Endothelial cell of umbilical vein (primary cell): ENCODE measurements at places on chromosomes 7 and 10. TPM values are rescaled to one million over a fixed set of nuclear protein-coding genes. Genes with fewer than 3 reads are reported as not detected.
A peak's percentile ranks its signal among the peaks of the same experiment; 100 is the strongest.

GRCh38 chr10:3886191-3886590, 101.2 kb upstream of the KLF6 start:
- no peak for DNase-seq

The FGFBP3 gene
- total RNA-seq = 0.38 and 0.53 TPM in 2 replicates

DNA sequence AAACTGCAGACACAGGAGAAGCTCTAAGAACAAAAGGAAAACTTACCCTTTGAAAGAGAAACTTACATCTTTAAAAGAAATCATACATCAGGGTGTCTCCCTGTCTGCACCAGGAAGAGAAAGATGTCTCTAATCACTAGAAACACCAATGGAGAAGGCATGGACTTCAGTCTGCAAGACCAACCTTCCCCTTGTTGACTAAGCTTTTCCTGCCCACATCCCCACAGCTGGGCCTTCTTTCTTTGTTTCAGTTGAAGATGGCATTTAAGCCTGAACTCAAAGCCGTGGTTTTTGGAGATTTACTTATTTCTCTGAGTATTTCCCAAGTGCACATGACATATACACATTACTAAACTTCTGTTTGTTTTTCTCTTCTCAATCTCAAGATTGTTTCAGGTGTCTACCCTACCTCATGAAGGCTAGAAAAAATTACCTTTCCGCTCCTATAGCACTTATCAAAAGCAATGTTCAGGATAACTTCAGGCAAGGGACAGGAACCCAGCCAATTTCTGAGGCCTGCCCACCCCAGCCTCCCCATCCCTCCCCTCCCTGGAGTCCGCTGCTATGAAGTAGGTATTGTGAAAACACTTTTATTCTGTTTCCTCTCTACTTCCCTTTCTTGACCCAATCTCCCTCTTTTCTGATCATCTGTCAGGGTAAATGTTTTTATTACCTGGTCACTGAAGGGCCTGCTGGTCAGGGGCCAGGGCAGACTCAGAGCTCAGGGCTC, 2.8 kb upstream of the SLC29A3 start:
- peak; percentile 16 for DNase-seq

DNA sequence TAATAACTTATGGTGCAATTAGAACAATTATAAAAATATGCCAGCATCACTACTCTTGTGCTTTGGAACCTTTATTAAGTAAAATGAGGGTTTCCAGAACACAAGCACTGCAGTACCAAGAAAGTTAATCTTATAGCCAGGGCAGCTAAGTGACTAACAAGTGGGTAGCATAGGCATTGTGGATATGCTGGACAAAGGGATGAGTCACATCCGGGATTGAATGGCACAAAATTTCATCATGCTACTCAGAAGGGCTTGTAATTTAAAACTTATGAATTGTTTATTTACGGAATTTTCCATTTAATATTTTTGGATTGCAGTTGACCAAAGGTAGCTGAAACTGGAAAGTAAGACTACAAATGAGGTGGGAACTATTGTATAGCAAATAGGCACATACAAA, 250.6 kb downstream of the C7orf25 start:
- peak; percentile 61 for DNase-seq

The GIMAP2 gene
- 26.2 and 27.9 TPM in 2 replicates for total RNA-seq

- no peak for DNase-seq
These were observed 7.3 kb upstream of the CABCOCO1 start for GRCh38 chr10:61655335-61655851.

GRCh38 chr10:132606031-132606491, 68.5 kb downstream of the INPP5A start:
- no peak for DNase-seq

DNA sequence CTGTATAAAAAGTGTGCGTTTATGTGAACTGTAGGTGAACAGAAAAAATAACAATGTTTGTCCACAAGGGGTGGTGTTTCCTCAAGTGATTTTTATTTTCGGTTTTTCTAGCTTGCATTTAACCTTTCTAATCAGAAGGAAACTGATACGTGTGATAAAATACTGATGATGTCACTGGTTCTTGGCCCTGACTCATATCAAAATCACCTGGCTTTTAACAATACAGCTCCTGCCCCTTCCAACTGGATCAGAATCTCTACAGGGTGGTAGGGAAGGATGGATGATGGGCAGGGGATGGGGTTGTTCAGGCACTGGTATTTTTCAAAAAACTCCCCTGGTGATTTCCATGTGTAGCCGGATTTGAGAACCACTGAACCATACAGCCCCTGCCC, 10.9 kb downstream of the NPFFR1 start:
- peak; percentile 21 for DNase-seq

The GIMAP5 gene
- total RNA-seq = 0.44 and 0.85 TPM in 2 replicates

- DNase-seq = no peak
These were observed 444.5 kb upstream of the FOXK1 start for GRCh38 chr7:4237296-4238235.

DNA sequence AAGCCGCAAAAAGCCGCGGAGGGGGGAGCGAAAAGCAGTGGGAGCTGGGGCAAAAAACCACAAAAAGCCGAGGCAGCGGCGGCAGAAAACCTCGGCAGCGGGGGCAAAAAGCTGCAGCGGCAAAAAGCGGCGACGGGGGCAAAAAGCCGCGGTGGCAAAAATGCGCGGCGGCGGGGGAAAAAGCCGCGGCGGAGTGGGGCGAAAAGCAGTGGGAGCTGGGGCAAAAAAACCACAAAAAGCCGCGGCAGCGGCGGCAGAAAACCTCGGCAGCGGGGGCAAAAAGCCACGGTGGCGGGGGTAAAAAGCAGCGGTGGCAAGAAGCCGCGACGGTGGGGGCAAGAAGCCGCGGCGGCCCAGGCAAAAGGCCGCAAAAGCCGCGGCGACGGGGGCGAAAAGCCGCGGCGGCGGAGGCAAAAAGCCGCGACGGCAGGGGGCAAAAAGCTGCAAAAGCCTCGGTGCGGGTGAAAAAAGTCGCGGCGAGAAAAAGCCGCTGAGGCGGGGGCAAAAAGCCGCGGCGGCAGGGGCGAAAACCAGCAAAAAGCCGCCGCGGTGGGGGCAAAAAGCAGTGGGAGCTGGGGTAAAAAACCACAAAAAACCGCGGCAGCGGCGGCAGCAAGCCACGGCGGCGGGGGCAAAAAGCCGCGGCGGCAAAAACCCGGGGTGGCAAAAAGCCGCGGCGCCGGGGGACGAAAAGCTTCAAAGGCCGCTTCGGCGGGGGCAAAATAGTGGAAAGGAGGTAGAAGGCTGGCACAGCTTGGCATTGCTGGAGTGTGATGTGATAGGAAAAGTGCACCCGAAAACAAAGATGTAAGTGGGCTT, 135.9 kb downstream of the ZNF92 start:
- DNase-seq = no peak

GRCh38 chr10:77290528-77291155, 347.0 kb downstream of the KCNMA1 start:
- DNase-seq = no peak

DNA sequence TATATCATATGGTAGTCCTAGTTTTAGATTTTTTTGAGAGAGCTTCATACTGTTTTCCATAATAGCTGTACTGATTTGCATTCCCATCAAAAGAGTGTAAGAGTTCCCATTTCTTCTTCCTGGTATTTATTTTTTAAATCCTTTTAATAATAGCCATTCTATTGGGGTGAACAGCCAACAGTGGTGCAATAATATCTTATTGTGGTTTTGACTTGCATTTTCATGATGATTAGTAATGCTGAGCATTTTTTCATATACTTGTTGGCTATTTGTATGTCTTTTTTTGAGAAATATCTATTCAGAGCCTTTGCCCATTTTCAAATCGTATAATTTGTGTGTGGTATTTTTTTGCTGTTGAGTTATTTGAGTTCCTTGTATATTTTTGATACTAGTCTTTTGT, 167.4 kb downstream of the FZD1 start:
- DNase-seq = no peak

- DNase-seq = no peak
These were observed 3.5 kb downstream of the MNX1 start for GRCh38 chr7:157006829-157007469.

The CTAGE4 gene
- 0.30 TPM in 1 of 2 replicates, not detected in the other for total RNA-seq

- no peak for DNase-seq
These were observed 14.8 kb downstream of the NPS start for GRCh38 chr10:127563718-127564553.

DNA sequence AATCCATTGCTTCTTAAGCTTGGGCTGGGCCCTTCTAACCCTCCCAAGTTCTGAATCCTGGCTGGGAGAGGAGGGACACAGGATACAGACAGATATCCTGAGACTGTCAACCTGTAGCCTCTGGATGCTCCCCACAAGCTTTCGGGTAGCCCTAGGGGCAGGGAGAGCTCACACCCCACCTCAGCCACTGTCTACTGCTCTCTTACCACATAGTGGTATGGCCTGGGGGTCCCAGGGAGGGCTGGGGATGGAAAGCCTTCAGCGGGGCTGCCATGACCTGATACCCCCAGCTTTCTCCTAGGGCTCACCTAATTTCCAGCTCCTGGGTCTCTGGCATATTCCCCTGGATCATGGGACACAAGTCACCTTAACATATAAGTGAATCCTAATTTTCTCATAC, 25.1 kb downstream of the CRHR2 start:
- DNase-seq = no peak

The NEBL gene
- 0.66 and 0.83 TPM in 2 replicates for total RNA-seq

DNA sequence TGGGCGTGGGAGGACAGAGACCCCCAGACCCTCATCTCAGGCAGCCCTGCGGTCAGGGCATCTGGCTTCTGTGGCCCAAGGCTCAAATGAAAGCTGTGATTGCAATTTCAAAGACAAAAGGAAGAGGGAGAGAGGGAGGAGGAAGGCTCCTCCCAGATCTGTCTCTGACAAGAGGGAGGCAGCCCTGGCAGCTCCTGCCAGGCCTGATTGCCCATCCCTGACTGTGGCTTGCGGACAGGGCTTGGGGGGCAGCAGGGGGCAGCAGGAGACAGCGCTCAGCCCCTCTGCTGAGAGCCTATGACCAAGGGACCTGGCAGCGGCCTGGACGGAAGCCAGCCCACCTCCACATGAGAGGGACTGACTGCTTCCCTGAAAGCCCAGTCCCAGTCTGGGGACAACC, 91.8 kb downstream of the PTPRN2 start:
- no peak for DNase-seq

GRCh38 chr7:120165227-120165626, 107.7 kb upstream of the KCND2 start:
- DNase-seq = no peak

DNA sequence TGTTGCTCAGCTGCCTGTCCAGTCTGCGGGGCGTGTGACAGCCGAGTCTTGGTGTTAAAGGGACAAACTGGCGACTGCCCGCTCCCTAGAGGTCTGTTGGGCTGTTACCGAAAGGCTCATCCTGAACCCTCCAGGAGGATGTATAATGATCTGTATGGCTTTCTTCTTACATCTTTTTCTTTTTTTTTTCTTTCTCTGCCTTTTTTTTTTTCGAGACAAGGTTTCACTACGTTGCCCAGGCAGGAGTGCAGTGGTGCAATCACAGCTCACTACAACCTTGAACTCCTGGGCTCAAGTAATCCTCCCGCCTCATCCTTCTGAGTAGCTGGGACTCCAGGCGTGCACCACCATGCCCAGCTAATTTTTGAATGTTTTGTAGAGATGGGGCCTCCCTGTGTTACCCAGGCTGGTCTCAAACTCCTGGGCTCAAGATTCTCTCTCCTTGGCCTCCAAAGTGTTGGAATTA, 857 bp downstream of the INTS15 start:
- no peak for DNase-seq

DNA sequence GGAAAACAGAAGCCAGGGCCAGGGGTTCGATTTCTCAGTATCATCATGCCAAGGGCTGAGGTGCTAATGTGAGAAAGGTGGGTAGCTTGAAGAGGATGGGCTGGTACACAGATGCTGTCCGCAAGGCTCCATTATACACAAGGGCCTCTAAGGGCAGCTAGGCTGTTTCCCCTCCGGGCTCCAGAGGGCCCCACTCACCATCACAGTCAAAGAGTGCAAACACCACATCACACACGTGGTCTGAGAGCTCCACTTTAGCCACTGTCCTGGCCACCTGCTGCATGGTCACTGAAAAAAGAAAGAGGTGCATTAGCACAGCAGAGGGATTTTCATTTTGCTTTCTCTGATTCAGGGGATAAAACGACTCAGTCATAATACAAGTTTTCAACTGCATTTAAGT, 20.9 kb upstream of the DNAJB12 start:
- DNase-seq = no peak

The KCNIP2 gene
- total RNA-seq = 2.2 and 3.0 TPM in 2 replicates

The PAX4 gene
- total RNA-seq = not detected in 2 replicates

The ZNF479 gene
- not detected in 2 replicates for total RNA-seq

DNA sequence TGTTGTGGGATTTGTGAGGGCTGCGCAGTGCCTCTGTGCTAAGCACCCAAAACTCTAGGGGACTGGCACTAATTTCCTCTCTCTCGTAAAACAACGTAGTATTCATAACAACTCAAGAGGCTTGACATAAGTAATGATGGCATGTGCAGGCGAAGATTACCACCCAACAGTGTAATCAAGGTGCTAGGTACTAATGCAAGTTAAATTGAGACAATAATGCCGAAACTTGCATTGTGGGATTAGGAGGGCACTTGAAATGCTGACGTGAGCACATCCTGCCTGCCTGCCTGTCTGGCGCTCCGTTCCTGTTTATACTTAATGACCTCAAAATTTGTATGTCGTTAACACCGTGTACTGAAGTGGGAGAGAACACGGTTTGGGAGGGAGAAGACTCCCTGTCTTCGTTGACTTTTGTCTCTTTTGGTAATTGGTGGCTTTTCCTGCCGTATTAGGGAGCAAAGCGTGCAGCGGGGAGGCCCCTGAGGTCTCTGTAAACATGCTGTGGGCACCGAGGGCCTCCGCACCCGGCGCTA, 139.0 kb downstream of the MGMT start:
- no peak for DNase-seq

- no peak for DNase-seq
These were observed 6.2 kb downstream of the INSIG1 start for GRCh38 chr7:155303897-155304296.

GRCh38 chr7:123656544-123657303, 1.1 kb downstream of the LMOD2 start:
- no peak for DNase-seq

The MEPCE gene
- 37.1 and 45.8 TPM in 2 replicates for total RNA-seq

- no peak for DNase-seq
These were observed 41.0 kb upstream of the RAPGEF5 start for GRCh38 chr7:22397981-22398380.

The ZNF735 gene
- not detected in 2 replicates for total RNA-seq

- DNase-seq = no peak
These were observed 1214.4 kb upstream of the C7orf33 start for GRCh38 chr7:147376192-147376591.

DNA sequence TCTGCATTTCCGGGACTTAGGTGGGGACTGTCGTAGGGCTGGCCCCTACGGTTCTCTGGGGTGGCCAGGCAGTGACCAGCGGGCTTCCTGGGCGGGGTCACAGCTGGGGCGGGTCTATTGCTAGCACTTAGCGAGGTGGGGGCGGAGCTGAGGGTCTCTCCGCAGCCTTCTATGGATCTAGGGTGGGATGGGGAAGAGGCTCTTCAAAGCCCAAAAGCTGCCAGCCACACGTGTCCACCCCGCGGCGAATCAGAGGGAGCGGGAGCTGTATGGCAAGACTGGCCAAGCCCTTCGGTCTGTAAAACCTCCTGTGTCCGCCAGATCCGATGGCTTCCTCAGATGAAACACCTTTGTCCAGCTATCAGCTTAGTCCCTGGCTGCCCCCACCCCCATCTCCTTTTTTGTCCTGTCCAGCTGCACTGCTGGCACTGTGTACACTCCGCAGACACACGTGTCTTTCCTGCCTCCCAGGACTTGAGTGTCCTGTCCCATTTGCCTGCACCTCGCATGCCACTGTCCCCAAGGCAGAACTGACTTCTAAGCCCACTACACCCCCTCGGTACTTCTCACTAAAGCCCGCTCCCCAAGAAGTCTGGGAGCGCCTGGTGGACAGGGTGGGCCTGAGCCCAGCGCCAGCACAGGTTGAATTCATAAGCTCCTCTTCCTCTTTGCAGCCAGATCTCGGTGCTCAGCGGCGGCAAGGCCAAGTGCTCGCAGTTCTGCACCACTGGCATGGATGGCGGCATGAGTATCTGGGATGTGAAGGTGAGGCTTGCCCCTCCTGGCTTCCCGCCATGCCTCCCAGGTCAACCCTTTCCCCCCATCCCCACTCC, 14.8 kb downstream of the PDAP1 start:
- no peak for DNase-seq
